ENCODE measurements at places on chromosomes 7 and 10.

DNA sequence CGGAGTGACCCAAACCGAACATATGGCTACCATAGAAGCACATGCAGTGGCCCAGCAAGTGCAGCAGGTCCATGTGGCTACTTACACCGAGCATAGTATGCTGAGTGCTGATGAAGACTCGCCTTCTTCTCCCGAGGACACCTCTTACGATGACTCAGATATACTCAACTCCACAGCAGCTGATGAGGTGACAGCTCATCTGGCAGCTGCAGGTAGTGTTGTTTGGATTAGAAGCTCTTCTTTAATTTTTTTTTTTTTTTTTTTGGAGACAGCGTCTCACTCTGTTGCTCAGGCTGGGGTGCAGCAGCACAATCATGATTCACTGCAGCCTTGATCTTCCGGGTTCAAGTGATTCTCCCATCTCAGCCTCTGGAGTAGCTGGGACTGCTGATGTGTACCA, 45.8 kb downstream of the NRF1 start:
- no peak for DNase-seq

DNA sequence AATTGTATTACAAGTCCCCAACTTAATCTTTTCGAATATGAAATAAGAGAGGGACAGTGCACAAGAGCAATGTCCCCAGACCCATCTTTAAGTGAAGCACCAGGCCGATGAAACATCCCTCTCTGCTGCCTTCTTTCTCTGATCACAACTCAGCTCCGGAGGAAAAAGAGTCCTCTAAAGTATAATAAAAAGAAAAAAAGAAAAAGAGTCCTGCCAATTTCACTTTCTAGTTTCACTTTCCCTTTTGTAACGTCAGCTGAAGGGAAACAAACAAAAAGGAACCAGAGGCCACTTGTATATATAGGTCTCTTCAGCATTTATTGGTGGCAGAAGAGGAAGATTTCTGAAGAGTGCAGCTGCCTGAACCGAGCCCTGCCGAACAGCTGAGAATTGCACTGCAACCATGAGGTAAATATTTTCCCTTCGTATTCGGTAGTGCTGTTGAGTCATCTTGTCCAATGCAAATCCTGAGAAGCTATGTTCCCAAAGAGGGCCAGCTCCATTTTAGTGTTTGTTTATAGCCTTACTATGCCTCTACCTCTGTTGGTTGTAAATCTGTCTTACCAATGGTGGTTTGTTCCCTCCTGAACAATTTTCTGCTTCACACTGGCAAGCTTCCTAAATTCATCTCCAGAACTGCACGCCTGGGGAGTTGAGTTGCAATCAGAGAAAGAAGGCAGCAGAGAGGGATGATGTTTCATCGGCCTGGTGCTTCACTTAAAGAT, at the start of gene IFIT2:
Gene IFIT2, plus strand, starts transcription at position 326 of the 725 bp plus-strand sequence. Its CDS starts 78 bp downstream, at position 404.
- DNase-seq = peak; percentile 46

GRCh38 chr7:30929686-30930085, 18.0 kb downstream of the AQP1 start:
- DNase-seq = no peak

DNA sequence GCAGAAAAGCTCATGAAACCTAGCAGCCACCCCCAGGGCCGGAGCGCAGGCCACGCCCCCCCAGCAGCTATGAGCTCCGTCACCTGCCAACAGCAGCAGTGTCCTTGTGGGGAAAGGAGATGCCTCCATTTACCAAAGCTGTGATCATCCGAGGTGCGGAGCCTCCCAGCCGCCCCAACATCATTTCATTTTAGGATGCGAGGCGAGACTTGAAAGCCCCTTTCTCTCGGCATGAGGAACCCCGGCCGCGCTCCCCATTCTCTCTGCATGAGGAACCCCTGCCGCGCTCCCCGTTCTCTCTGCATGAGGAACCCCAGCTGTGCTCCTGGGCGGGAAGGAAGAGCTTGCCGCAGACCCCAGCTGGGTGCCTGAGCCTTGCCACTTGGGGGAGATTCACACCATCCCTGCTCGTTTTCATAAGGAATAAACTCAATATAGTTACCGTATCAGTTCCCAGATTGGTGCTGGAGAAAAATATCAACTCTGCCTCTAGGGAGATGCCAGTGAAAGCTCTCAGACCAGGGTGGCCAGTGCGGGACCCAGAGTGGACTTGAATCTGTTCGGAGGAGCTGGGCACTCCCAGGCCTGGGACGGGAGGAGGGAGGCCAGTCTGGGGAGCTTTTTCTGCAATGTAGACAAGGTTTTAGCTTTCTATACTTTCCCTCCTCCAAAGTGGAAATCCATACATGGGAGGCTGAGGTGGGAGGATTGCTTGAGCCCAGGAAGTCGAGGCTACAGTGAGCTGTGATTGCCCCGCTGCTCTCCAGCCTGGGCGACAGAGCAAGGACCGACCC, 35.0 kb downstream of the JAKMIP3 start:
- no peak for DNase-seq

- DNase-seq = no peak
These were observed 258.4 kb downstream of the SEMA3A start for GRCh38 chr7:83936056-83936708.

DNA sequence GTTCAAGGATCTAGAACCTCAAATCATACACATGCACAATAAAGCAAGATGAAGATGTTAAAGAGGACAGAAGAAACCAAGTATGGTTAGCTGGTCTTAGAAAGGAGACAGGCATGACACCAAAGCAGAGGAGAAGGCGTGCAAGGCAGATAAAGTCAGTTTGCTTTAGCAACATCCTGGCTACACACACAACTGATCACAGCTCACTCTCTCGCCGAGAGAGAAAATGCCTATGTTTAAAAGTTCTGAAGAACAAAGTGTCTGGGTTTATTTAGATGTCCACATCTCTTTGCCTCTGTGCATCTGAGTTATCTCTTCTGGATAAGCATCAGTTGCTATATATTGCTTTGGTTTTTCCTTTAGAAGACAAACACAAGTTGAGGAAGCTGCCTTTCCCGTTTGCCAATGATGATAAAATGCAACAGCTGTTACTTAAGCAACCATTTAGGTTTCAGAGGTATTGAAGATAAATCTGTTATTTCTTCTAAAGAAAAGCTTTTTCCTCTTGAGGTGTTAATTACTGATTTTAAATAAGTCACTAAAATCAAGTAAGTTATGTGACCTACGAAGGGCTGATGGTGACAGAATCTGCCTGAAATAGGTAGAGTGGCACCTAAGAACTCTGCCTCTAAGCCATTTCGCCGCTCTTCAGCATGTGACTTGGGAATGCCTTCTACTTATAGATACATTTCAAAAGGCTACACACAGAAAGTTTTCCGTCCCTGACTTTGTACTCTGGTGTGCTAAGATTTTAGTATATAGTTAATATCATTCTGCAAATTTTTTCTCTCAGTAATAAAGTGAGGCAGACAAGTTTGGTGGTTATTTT, 146.2 kb upstream of the ASAH2 start:
- no peak for DNase-seq

DNA sequence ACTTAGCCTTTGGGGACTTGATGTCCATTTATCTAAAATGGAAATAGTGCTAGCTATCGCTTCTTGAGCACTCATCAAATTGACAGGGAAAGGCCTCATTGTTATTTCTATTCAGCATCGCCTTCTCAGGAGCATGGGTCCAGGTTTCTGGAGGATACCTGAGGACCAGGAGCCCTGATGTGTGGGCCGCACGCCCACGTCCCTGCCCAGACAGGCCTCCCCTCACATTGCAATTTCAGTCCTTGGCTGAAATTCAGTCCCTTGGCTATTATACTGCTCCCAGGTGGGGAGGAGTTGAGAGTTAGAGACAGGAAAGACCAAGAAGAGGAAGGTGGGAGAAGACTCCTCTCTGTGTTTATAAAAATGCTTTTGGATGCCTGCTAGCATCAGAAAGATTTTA, 38.9 kb downstream of the GPRIN2 start:
- DNase-seq = no peak

DNA sequence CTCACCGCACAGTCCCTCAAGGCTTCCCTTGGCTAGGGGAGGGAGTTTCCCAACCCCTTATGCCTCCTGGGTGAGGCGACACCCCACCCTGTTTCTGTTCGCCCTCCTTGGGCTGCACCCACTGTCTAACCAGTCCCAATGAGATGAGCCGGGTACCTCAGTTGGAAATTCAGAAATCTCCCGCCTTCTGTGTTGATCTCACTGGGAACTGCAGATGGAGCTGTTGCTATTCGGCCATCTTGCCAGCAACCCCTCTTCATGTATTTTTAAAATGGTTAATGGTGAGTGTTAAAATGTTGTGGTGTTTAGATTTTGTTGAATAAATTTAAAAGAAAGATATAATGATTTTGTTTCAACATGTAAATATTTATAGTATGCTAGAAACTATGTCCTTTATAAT, 22.0 kb downstream of the UMAD1 start:
- no peak for DNase-seq
